Stimulated activated CD8-positive, alpha-beta memory T cell treated with anti-CD3 and anti-CD28 coated beads, Interleukin-4, amount 100 ng/mL, for 4 hours (primary cell): ENCODE measurements at places on chromosomes 2 and 18.

DNA sequence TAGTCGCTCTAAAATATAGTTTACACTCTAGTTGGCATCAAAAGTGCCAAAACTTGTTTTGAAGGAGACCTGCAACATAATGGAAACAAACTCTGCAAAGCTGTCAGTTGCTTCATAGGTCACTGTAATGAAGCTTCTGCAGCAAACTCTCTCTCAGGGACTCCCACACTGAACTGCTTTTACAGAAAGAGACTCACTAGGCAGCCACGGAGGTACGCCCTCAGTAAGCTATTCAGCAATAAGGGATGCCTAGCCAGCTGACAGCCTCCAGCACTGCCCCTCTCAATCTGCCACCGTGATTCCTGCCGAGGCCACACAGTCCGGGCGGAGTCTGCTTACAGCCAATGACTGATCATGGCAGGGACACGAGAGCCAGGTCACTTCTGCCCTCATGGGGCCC is 51.1 kb downstream of the COLEC12 start:
- DNase-seq, result no peak

- no peak for DNase-seq
These were observed 261.8 kb upstream of the FANCL start for GRCh38 chr2:58502931-58503330.

DNA sequence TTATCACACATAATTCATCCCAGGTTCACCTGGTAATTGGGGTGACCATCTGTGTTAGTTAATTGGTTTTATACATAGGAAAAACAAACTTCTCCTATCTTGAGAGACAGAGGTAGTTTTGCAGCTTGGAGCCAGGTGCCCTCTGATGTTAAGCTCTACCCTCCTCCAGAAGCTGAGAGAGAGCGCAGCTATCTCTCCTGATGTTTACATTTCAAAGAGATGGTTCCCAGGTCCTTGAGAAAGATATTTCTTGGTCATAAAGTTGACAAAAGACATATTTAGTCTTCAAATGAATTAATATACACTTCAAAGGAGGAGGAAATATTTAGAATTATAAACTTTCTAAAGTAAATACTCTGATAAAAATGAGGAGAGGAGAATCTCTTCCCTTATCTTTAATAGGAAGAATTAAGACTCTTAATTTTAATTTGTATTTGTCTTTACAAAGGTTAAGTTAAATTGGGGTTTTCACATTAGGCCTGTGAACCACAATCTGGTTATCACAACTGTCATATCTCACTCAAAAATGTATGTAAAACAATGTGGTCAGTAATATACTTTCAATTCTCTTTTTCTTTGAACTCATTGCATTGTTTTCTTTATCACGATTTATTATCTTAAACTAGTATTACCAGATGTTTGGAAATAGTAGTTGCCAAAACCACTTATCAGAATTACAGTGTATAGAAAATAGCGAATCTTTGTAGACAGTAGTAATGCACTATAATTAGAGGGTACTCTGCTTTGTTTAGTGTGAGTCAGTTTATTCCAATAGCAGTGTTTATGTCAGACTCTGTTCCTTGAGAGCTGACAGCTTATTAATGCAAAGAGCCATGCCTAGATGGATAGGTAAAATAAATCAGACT is 26.8 kb downstream of the SERPINB4 start:
- DNase-seq, result no peak

- no peak for DNase-seq
These were observed 125.3 kb upstream of the SLC39A10 start for GRCh38 chr2:195531754-195532153.

DNA sequence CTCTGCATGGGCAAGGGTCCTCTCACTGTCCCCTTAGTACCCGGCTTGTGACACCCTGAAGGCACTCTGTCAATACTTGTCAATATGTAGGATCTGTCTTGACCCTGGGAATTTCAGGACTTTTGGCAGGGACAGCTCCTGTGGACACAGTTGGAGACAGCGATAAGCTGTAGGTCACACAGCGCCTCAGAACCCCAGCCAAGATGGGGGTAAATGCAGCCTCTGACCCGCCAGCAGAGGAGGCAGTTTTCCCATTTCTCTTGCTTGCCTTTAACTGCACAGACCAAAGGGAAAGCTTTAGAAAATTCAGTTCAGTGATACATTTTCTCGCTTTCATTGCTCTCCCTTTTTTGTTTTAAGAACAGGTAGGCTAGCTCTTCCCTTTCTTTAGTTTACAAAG is 54.8 kb upstream of the KLHL29 start:
- no peak for DNase-seq

DNA sequence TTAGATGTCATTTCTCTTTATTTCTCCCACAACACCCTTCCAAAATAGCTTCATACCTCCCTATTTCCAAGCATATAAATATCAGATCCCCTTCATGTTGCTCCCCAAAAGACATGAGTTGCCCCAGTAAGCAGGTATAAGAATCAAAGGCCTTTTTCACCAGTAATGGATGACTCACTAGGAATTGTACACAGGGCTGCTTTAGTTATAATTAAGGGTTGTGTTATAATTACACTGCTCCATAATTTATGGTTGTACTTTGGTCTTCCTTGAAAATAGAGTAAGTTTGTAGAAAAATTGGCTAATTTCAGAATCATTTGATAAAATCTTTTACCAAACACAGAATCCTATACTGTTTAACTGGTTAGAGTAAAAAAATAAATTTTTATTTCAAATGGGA is 8.8 kb upstream of the AQP4 start:
- no peak for DNase-seq

DNA sequence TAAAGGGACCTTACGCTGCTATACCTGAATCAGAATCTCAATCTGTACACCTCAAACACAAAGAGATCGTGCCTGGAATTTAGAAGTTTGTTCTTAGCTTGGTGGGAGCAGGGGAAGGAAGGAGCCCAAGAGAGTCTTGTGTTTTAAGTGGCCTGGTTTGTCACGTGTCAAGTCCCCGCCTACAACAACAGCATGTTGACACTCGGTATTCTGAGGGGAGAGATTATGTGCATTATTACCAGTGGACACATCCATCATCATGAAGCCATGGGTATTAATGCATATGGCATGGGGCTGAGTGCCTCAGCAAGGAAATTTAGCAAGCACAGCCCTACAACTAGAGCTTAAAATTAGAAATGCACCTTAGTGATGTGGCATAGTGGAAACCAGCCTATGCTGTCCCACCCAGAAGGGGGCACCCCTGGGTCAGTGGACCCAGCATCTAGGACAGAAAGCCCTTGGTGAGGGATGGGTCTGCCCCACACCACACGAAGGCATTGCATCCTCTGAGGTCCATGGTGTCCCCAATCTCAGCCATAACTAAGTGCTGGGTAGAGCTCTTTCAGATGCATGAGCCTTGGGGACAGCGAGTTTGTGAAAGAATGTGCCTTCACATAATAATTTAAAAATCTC is 138.7 kb downstream of the MGAT5 start:
- DNase-seq, result no peak

DNA sequence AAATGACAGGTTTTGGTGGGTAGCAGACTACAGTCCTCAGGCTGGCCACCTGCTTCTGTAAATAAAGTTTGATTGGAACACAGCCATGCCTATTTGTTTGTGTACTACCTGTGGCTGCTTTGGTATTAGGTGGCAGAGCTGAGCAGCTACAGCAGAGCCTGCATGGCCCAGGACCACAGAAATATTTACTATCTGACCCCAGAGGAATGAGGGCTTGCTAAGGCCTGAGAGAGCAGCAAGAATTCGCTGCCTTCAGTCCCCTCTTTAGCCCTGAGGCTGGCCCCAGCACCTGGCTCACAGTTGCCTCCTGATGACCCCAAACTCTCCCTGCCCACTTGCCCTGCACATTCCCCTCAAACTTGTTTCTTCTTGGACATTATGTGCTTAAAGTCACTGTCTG is 32.5 kb downstream of the POLR1A start:
- no peak for DNase-seq

DNA sequence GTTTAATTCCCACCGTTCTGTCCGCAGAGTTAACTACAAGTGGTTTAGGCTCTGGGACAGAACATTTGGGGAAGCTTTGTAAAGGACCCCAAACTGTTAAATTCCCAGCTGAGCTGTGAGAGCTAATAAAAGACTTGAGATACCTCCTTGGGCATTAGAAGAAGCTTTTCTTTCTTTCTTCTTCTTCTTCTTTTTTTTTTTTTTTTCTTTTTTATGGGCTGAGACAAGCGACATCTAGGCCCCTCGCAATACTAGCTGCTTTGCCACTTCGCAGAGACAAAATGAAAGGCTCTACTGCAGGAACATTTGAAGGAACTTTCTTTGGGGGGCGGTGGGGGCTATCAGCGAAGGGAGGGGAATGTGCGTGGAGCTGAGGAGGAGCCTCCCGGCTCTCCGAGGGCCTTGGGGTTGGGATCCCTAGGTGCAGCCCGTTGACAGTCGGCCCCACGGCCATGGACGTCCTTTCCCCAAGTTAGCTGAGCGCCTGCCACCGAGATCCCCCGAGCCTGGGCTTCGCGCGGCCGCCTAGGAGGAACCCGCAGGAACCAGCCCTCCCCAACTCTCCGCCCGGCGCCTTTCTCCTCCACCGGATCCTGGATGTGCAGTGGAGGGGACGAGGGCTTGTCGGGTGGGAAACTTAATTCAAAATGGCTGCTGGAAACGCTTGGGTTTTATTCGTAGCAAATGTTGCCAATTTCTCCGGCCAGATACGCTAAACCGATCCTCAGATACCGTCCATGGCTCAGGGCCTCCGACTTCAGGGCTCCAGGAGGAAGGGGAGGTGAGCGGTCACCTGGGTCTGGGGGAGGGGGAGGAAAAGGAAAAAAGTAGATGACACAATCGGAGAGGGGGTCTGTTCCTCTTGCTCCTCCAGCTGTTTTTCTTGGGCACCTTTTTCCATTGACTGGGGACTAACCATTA is 4.2 kb downstream of the MEIS1 start:
- DNase-seq, result no peak

DNA sequence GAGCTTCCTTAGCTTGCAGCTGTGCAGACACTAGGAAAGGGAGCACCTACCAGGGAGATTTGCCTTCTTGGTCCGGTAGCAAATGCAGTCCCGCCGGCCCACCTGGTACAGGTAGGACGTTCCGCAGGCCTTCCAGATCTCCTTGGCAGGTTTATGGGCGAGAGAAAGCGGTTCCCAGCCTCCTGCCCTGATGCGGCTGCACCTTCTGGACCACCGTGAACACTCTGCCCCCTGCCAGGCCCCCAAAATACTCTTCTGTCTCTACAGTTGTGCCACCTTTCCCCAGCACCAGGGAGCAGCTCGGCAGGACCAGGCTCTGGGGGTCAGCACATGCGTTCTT is 67.4 kb downstream of the HNRNPLL start:
- DNase-seq, result no peak

DNA sequence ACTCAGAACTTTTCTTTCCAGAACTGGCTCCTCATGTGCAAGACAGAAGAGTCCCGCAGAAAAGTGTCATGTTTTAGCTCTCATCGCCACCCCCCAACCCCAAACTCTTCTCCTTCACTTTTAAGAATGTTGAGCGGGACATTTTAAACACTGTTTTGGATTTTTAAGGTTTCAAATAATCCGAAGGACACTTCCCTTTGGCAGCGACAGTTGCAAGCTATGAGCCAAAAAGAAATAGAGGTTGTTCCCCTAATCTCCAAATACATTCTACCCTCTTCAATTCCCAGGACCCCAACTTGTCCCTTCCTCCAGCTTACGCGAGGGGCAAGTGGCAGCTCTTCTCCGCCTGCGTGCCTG is 678 bp upstream of the UBE2E3 start:
- DNase-seq, result no peak

DNA sequence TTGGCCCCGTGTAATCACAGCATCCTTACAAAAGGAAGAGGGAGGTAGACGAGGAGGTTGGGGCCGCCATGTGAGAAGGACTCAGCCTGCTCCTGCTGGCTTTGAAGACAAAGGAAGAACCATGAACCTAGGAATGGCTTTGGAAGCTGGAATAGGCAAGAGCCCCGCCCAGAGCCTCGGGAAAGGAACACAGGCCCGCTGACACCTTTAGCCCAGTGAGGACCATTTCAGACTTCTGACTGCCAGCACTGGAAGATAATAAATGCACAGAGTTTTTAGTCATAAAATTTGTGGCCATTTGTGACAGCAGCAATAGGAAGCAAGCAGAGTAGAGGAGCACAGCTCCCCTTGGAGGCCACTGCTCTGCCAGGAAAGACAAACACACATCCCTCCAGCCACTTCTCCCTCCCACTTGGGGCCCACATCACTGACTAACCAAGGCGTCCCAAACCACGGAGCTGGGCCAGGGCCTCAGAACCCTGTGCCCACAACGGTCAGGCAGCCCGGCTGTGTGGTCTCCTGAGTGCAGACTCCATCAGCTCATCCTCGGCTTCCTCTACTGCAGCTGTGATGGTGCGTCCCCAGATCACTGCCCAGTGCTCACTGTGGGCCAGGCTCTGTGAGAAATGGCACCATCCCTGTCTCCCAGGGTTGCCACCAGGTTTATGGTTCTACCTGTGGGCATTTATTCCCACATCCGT is 39.7 kb downstream of the TFCP2L1 start:
- DNase-seq, result no peak

DNA sequence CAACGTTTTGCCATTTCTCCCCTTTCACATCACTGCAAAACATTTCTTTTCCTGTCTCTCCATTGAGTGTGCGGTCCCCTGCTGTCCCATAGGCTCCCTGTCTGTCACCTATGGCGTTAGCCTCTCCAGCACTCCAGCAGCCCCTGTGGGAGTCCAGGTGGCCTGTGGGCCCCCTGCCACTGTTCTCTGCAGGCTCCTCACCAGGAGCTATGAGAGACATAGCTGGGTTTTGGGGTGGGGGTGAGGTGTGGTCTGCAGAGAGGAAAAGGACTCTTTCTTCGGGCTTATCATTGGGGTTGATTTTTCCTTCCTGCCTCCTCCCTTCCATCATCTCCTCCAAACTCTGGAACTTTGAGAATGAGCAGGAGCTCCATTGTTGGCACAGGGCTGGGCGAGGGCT is 36.1 kb upstream of the IGFBP5 start:
- DNase-seq, result no peak

- DNase-seq, result no peak
These were observed 468.3 kb upstream of the RAB12 start for GRCh38 chr18:8140841-8141501.

- DNase-seq, result no peak
These were observed 168.4 kb upstream of the PKDCC start for GRCh38 chr2:41879235-41879916.

GRCh38 chr2:33158482-33159003 is 211.8 kb downstream of the LTBP1 start:
- no peak for DNase-seq

- no peak for DNase-seq
These were observed 13.0 kb downstream of the YWHAQ start for GRCh38 chr2:9617749-9618148.
